ENCODE measurements at places on chromosomes 5 and 9.

DNA sequence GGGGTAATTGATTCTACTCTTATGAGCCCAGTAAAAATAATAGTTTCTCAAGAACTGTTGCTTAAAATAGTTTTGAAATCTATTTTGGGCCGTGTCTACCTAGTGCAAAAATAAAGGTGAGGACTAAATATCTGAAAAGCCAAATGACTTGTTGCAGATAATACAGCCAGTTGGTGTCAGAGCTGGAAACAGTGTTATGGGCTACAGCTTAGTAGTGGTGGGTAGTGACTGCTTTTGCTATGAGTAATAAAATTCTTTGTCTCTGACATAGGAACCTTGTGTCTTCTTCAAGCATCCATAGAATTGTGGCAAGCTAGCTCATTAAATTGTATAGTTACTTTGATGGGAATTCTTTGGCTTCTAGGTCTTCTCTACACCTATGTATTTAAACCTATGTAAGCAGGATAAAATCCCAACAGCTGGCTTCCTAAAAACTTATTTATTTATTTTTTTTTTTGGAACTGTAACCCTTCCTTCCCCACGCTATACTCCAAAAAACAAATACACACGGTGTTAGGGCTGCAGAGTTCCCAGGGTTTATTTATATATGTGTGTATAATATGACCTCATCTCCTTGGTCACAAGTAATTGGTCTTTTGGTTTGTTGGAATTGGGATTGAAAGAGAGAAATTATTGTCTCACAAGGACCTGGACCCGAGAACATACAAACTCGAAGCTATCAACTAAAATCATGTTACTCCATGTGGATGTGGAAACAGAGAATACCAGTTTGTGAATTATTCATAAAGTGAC lies 138.0 kb downstream of the NUDT12 start:
- DNase-seq = no peak

- DNase-seq = no peak
Observed at GRCh38 chr9:133773889-133774655, 35.9 kb upstream of the SARDH start.

GRCh38 chr5:172078726-172079345 lies 72.4 kb upstream of the FBXW11 start:
- DNase-seq = no peak

- no peak for DNase-seq
Observed at GRCh38 chr9:3721096-3721495, 195.3 kb upstream of the RFX3 start.

DNA sequence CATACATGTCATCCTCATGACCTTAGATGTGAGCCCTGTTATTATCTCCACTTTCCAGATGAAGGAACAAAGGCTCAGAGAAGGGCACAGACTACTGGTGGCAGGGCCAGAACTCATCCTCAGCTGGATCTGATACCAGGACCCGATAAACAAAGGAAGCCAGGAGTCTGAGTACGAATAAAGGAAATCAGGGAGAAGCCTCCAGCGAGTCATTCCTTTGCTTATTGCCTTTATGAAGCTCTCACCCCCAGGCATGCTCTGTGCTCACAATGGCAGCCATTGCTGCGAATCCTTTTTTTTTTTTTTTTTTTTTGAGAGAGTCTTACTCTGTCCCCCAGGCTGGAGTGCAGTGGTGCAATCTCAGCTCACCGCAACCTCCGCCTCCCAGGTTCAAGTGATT lies 130.1 kb downstream of the GAPVD1 start:
- DNase-seq = no peak

GRCh38 chr9:84990416-84990815 lies 320.9 kb downstream of the NTRK2 start:
- no peak for DNase-seq

DNA sequence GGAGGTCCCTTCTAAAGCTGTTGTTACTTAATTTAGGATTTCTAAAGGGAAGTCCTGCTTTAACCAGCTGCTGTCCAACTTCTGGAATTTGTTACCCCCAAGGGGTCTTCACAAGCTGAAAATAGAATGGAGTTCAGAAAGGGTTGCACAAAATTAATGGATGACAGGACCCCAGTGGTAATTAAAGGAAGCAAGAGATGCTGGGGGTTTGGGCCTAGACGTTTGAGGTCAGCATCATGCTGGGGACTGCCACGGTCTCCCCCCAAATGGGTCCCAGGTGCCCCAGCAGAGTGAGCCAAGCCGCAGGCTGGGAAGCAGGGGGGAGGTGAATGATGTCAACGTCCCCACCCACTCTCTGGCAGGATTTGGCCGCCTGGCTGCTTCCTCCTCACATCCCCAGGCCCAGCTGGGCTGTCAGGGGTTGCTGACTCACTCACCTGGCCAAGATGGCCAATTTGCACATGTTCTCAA lies 97.5 kb upstream of the ARAP3 start:
- no peak for DNase-seq

- DNase-seq = no peak
Observed at GRCh38 chr5:145948921-145949320, 12.5 kb downstream of the SH3RF2 start.

GRCh38 chr9:95023217-95024003 lies 294.1 kb downstream of the FANCC start:
- no peak for DNase-seq

- DNase-seq = no peak
Observed at GRCh38 chr5:109063223-109063622, 315.5 kb downstream of the FER start.

DNA sequence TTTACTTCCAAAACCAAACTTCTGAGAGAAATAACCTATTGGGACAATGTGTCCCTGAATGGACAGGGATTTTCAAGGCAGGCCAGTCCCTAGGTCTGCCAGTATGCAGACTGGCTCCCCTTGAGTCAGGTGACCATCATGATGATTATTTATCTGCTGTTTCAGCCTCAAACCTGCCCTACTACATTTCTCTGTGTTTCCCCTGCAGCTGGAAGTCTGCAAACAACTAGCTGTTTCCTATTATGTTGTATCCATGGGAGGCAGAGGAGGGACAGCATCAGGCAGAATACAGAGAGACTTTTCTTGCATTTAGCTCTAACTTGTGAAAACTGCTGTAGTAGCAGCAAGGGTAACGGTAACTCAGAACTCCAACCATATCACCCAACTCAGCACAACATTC lies 36.2 kb upstream of the IFNK start:
- no peak for DNase-seq

DNA sequence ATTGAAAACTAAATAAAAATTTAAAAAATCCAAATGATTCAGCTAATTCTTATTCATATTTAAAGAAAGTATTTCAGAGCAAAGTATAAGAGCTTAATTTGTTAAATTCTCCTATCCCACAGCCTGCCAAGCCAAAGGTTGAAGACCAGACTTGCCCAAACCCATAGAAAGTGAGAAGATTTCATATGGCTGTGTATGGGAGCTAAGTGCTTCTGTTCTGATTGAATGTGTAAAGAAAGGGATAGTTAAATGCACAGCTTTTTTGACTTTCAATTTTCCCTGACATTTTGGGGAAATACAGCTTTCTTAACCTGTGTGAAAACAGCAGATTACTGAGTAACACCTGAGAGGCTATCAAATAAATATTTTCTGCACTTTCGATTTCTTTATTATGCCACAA lies 125.0 kb upstream of the MTAP start:
- DNase-seq = no peak

DNA sequence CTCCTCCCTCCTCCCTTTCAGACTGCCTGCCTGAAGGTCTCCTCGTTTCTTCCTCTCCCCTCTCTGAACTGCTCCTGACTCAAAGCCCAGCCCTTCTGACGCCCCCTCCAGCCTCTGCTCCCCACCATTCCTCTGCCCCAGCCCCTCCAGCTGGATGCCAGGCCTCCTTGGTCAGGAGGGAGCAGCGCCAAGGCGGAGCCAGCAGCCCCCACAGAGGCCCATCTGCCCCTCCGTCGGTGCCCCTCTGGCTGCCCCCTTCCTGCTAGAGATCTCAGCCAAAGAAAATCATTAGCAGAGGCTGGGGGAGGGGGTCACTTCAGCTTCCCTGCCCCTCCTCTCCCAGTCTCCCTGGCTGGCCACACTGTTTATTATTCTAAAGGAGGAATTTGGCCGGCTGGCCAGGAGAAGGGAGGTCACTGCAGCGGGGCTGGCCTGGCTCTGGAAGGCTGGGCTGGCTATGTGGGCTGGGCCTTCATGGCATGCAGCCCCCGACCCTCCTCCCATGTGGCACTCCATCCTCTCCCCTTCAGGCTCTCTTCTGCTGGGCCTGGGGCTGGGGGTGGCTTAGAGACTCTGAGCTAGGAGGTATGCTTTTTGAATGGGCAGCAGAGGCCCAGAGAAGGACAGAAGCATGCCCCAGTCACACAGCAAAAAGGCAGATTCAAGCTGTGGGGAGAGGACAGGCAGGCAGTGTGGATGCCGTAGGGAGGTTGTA lies 16.9 kb downstream of the PDGFRB start:
- DNase-seq = no peak

- DNase-seq = no peak
Observed at GRCh38 chr5:86175224-86175623, 442.5 kb upstream of the COX7C start.

- DNase-seq = no peak
Observed at GRCh38 chr9:114482593-114482992, 22.7 kb downstream of the WHRN start.

DNA sequence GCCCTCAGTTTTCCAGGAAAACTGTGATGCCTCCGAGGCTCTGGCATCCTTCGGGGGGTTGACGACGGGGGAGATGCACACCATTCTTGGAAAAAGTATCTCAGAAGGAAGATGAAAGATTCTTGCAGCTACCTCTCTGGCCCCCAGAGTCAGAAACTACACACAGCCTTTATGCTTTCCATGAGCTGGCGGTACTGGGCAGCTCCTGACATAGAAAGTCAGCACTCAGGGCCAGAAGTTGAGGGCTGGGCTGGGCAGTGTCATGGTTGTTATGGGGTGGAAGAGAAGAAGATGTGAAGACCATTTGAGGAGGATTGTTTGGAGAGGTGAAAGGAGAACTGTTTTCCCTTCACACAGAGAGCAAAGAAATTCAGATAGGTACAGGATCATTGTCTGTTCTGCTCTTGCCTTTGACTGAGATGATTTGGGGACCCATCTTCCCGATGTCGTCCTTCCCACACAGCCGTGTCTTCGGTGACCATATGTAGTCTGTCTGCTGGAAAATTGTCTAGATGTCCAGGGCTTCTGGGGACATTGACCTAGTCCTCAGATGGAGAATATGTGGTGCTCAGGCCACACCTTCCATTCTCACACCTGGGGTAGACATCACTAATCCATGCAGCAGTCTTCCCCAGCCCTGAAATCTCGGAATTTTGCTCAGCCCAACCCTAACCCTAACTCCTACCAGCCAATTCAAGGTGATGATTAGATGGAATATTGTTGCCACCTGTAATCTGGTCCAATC lies 237.1 kb downstream of the CACNA1B start:
- no peak for DNase-seq

DNA sequence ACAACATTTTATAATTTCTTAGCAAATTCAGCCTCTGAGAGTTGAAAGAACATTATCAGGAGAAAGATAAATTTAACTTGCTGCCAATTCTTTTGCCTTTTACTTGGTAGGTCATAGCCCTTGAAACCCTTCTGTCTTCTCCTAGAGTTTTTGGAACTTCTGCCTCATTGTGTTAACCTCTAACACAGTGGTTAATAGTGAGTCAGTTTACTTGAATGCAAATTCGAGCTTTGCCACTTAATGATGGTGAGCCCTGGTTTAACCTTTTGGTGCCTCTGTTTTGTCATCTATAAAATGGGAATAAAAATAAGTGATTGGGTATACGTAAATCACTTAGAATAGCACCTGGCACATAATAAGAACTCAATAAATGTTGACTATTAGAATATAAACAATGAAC lies 1.8 kb upstream of the INIP start:
- no peak for DNase-seq

DNA sequence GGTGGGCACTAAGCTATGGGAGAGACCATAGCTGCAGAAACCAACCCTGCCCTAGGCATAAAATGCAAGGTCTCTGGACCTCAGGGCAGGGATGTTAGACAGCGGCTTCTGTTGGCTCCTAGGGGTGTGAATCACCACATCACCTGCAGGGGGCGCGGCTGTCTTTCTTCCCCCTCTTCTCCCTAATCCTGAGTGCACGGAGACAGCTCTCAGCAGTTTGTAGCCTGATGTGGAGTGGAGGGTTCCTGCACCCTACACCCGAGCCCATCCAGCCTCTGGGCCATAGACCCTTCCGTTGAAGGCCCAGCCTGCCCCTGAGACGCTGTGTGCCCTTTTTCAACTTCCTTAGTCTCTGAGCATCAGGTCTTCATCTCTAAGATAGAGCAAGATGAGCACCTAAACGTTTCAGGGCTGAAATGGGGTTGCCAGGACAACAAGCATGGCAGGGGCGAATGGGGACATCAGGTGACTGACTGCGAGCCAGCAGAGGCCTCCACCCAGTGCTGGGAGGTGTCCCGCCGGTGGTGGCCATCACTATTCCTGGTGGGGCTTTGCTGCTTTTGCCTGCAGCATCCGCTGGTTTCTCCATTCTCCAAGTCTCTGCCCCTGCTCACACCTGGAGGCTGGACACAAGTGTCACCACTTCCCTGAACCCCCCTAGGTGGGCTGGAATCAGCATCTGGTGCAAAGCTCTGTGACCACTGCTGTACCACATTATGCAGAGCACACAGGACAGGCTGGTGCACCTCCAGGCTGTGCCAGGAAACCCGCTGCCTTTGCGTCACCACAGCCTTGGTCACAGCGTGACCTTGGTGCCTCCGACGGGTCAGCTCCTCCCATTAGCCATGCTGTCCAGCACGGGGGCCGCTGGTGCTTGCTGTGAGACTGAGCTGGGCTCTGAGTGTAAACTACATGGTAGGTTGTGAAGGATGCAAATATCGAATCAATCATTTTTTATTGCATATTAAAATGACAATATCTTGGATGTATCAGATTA lies 2.5 kb upstream of the SEC16A start:
- peak; percentile 81 for DNase-seq

- no peak for DNase-seq
Observed at GRCh38 chr5:17080361-17080760, 137.1 kb upstream of the BASP1 start.

DNA sequence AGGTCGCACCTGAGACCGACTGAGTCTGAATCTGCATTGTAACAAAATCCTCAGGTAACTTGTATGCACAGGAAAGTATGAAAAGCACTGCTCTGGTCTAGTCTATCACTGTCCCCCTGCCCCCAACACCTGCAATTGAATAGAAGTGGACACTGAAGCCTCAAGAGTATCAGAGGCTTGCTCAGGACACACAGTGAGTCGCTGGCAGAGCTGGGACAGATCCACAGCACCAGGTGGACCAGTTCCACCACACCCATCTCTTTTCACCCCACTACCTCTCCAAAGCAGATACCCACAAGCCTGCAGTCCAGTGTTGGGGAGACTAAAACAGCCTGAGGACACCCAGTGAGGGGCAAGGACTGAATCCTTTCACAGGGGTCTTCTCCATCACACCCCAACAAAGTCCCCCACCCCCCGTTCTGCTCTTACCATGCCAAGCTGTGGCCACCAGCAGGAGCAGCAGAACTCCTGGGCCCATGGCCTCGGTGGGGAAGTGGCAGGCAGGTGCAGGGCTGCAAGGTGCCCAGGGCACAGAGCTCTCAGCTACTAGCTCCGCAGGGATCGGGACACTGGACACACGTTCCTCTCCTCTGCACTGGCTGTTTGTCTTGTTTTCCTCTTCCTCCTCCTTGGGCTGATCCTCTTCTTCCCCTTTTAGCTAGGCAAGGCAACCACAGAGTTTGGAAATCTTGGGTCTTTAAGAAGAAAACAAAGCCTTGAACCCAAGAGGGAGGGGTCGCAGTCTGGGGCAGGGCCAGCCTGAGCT lies at the start of gene CSF1R:
TSS of gene CSF1R (minus strand) at position 605 of the 766 bp plus-strand sequence. CDS start at position 478, 127 bp downstream.
- DNase-seq = no peak
